Right lung (tissue), 10 donors: ENCODE measurements at places on chromosomes 7 and 10. TPM values are rescaled to one million over a fixed set of nuclear protein-coding genes. Genes with fewer than 3 reads are reported as not detected.

Gene NME8
- polyA plus RNA-seq = 0.48 TPM

Gene MRLN
- polyA plus RNA-seq = 7.5 TPM

Gene HOXA1
- 2.7 TPM for polyA plus RNA-seq

Gene TSPAN15
- 43.1 TPM for polyA plus RNA-seq

Gene SPDYE5
- 6.2 TPM for polyA plus RNA-seq

Gene PRLHR
- not detected for polyA plus RNA-seq

Gene HERPUD2
- polyA plus RNA-seq = 41.4 TPM
